ENCODE measurements at places on chromosomes 2 and 18.
A peak's percentile ranks its signal among the peaks of the same experiment; 100 is the strongest.

DNA sequence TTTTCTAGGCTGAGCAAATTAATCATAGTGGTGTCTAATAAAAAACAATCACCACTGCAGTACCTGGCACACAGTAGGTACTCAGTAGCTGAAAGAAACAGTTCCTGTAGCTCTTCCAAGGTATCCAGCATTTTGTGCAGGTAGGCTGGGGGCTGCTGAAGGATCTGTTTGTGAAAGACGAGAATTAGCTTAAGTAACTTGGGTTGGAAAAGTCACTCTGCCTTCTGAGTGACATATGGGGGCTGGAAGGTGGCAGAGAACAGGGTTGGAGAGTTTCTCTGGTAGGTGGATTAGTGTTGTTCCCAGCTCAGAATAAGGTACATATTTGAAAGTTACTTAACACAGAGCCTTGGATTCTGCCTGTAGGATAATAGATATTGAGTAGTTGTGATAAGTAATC lies 72.8 kb downstream of the FMNL2 start:
- DNase-seq = no peak

DNA sequence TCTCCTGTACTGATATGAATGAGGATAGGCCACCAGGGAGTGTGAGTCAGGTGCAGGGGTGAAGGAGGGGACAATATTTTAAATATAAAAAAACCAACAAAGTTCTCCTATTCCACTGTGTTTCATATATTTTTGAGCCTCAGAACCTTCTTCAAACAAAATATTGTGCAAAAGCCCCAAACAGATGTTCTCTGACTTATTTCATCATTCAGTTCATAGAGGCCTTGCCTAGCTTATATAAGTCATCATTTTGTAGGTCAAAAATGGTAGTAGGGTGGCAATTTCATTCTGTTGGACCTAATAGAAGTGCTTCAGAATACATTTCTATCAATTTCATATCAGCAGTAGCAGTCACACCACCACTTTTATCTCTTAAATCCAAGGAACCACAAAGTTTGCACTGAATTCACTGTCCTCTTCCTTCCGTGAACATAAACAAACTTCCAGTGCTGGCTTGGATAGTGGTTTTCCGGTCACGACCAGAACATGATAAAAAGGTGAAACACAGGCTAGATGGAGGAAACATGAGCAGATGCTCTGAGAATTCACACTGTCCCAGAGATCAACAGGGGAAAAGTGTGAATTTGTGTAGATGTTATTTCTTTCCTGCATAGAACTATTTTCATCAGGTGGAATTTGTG lies 99.1 kb downstream of the EN1 start:
- DNase-seq = no peak

DNA sequence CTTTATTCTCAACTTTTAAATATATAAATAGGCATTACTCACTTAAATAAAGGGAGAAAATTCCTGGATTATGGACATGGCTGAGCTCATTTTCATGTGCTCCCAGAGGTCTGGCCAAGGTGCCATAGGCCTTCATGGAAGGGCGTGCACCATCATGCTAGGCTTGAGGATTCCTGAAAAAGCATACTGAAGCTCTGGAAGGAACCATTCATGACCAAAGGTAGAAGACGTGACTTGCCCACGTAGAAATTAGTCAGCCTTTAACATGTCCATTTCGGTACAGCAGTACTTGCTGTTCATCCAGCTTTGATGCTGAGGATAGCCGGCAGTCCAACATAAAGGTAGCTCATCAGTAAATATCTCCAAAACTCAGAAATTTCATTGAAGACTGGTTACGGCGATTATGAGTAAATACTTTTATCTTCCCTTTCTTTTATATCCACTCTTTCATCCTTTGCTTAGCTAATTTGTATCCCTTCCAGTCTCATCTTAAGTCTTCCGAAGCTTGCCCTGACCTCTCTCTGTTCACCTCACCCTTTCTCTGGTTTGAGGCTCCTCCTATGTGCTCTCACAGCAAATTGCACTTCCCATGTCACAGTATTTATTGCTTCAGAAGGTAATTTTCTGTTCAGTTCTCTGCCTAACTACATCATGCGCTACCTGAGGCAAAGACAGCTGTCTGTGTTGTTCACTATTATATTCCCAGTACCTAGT lies 32.3 kb upstream of the ASNSD1 start:
- no peak for DNase-seq

DNA sequence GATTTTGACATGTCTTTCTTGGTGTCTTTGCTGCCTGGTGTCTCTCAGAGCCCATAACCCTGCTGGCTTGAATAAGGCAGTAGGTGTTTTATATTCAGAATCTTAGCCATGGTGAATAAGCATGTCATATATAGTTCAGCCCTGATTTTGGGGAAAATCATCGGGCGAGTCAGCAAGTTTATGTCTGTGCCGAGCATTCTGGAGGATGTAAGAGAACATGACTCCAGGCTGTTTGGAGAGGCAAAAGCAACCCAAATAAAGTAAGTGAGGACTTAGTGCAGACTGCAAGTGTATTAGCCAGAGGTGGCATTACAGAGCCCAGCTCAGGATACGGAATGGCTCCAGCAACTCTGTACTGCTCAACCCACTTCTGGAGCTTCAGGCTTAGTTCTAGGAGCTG lies 50.3 kb downstream of the TCF7L1 start:
- no peak for DNase-seq

DNA sequence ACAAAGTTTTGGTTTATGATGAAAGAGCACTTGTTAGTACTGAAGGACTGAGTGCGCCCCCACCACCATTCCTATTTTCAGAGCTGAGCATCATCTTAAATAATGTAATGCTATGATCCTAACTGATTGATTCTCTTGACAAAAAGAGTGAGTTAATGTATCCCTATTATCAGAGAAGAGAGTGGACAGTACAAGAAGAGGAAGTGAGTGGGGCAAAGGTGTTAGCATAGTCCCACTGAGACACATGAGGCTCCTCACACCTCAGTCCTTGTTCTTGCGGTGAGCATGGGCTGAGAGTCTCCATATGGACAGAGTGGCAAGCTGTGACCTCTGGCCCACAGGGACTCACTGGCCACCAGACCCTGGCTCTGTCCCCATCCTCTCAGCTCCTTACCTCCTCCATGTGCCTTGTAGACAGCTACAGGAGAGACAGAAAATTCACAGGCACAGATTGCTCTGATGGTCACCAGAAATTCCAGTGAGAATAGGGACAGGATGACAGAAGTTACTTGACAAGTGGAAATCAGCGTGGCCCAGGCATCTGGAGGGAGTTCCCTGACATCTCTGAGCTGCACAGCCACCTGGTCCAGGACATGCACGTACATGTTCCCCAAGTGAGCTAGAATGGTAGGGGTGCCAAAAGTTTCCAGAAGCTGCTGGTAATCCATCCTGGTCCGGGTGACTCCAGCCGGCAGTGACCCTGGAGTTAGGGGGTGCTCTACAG lies 32.6 kb downstream of the NAPG start:
- DNase-seq = no peak

- DNase-seq = no peak
Measured at GRCh38 chr2:18792226-18792629, 202.9 kb upstream of the NT5C1B start.

DNA sequence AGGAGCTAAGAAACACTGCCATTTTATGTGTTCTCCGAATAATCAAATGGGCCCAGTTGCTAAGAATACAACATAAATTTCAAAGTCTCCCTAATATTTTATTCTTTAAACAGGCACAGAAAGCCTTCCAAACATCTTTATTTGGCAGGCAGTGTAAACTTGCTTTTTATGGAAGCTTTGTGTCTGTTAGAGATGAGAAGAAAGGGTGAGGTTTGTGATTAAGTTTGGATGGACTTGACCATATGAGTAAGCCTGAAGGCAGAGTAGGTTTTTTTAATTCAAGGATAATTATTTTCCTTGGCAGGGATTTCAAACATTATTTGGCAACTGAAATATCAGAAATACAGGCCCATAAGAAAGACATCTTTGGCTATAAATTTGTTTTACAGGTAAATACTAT lies 62.9 kb downstream of the COX7A2L start:
- no peak for DNase-seq

DNA sequence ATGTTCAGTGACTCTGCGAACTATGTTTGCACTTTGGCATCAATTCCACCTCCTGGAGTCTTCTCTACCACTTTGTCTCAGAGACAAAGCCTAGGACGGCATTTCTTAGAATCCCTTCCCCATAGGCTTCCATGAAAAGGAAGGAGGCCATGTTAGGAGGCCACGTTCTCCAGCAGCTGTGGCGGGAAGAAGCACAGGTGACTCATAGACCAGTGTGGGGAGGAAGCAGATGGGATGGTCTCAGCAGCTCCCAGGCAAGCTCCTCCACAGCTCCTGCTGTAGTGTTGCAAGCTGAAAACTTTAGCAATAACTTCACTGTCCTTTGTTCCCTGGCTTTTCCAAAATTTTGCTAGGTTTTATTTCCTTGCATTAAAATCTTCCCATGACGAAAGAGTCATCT lies 781.3 kb upstream of the ID2 start:
- no peak for DNase-seq

DNA sequence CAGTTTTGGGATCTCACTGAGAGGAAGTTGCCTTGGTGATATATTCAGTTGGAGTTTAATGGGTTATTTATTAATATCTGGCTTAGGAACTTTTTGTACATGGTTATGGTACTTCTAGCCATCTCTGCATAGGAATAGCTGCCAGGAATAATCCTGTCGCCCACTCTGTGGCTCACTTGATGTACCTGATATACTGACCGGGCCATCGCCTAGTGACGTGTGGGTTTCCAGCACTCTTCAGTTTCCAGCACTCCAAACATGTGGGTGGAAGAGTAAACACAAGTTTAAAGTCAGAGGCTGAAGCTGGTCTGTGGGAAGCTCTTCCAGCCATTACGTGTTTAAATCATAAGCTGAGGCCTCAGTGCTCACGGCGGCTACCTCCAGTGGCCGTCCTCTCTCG lies 44.3 kb upstream of the AGAP1 start:
- DNase-seq = no peak

GRCh38 chr18:74896390-74896991 lies 298.8 kb downstream of the ZNF407 start:
- DNase-seq = peak; percentile 8

DNA sequence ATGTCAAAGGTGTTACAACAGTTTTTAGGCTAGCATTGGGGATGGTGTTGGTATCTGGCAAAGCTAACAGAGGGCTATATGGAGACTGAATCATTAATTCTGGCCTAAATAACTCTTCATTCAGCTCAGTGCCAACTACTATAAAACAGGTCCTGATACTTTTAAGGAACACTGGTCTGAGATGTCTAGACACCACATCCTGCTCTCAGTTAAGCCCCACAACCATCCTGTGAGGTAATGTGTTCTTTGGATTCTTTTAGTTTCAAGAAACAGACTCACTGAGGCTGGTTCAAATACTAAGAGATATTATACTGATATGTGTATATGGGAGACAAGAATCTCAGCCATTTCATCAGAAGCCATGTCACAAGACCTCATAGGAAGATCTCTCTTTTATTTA lies 14.2 kb upstream of the HK2 start:
- no peak for DNase-seq

DNA sequence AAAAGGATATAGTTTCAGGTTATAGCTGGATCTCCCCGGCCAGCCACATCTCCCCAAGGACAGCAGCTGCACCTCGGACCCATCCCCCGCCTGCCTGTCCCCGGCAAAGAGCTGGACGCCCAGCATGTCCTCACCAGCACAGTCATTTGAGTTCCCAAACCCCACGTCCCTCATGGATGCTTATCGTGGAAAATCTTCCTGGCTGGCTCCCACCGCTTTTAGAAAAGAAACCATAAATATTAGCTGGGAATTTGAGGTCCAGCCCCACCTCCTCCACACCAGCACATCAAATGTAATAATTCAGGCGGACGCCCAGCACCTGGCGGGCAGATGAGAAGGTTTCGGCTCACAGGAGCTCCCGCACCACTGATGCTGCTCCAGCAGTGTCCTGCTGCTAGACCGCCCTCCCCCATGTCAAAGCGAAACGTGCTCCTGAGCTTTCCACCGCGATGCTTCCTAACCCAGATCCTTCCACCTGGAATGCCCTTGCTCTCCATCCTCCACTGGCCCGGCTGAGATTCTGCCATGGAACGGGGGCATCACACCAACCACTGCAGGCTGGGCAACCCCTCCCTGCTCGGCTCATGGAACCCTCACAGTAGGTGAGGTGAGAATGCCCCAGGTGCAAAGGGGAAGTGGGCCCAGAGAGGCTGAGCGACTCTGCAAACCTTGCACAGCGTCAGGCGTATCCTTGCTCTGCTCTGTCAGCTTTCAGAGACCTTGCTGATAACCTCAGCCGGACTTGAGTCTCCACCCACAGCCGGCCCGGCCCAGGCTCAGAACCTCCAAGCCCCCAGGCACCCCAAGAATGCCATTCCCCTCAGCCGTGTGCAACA lies 71.5 kb upstream of the GPC1 start:
- no peak for DNase-seq

DNA sequence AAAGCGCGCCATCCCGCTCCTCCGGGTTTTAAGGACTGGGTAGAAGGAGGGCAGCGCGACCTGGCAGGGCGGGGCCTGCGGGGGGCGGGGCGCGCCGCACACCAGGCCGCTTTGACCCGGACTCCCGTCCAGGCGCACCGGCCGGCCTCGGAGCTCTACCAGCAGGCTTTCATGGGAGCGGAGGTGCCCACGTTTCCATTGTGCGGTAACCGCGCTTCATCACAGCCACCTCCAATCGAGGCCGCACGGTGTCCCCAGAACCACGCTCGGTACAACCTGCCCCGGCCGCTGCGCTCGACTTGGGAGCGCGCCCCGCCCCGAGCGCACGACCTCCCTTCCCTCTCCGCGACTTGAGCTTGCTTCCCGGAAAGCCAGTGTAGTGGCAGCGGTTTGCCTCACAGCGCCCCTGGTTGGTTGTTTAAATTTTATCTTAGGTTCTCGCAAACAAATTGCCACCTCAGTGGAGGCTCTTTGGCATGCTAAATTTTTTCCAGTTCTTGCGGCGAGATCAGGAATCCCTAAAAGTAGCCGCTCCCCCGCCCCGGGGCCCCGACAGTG lies 280 bp upstream of the CYP1B1 start:
- no peak for DNase-seq

- no peak for DNase-seq
Measured at GRCh38 chr2:160379399-160379798, 114.2 kb downstream of the RBMS1 start.

DNA sequence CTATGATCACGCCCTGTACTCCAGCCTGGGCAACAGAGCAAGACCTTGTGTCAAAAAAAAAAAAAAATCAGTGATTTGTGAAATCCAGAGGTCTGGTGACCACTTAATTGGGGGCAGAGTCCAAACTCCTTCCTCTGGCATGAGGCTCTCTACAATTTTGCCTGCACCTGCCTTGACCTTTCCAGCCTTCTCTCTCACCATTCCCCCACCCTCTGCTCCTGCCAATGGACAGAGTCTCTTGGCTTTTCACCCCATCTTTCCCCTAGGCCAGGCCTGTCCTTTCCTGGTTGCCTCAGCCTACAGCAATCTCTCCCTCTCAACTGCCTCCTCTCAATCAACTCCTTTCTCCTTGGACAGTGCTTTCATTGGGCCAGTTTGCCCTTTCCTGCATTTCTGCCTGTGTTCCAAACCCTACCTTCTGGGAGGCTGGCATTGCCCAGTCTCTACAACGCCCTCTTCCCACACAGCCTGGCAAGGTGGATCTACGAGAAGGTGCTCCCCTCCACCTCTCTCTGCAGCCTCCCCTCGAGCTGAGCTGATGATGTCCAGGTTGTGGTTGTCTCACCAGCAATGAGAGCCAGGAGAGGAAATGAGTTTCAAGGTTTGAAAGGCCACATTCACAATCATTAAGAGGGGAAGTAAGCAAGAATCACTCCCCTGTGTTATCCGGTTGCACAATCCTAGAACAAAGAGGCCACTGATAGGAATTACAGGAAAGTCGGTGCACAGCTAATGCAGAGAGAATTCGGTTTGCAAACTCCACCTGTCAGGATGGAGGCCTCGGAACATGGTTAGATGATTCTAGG lies 39.5 kb upstream of the NPAS2 start:
- DNase-seq = no peak

- DNase-seq = no peak
Measured at GRCh38 chr2:101064125-101064502, 62.0 kb downstream of the RPL31 start.

All from stimulated activated CD4-positive, alpha-beta T cell treated with anti-CD3 and anti-CD28 coated beads, Interleukin-1b, Interleukin-23, amount 100 ng/mL, for 1 hour (primary cell).